Lung (tissue), 17 donors: ENCODE measurements at places on chromosomes 6 and 20. TPM values are rescaled to one million over a fixed set of nuclear protein-coding genes. Genes with fewer than 3 reads are reported as not detected.

Gene SIGLEC1
- 34.2 TPM for total RNA-seq

Gene ANKEF1
- 8.4 TPM for total RNA-seq

Gene RSPO3
- total RNA-seq: 5.5 TPM

Gene LAMA4
- 121 TPM for total RNA-seq
